ENCODE measurements at places on chromosomes 12 and 14. TPM values are rescaled to one million over a fixed set of nuclear protein-coding genes. Genes with fewer than 3 reads are reported as not detected.

The KLRK1 gene
- not detected for total RNA-seq

The DAO gene
- total RNA-seq = not detected

The RGS6 gene
- total RNA-seq = not detected

The NPFF gene
- not detected for total RNA-seq

The EPS8 gene
- 39.1 TPM for total RNA-seq

The GLT8D2 gene
- 0.28 TPM for total RNA-seq

The HEATR5A gene
- 22.1 TPM for total RNA-seq

The UNG gene
- total RNA-seq = 89.3 TPM

The PPP1R1A gene
- total RNA-seq = 0.21 TPM

The PRKCH gene
- 3.6 TPM for total RNA-seq

The MMP17 gene
- total RNA-seq = 13.2 TPM

The SAMD15 gene
- total RNA-seq = 2.6 TPM

The ENDOU gene
- total RNA-seq = not detected

The STAC3 gene
- 0.53 TPM for total RNA-seq

The KRT72 gene
- not detected for total RNA-seq

The ADAMTS20 gene
- not detected for total RNA-seq

The FITM1 gene
- total RNA-seq = 0.13 TPM

The CEBPE gene
- total RNA-seq = not detected

The TC2N gene
- total RNA-seq = 0.54 TPM

The DYRK4 gene
- 47.0 TPM for total RNA-seq

The PIGH gene
- 18.8 TPM for total RNA-seq

The RFC5 gene
- 41.5 TPM for total RNA-seq

The FOXN3 gene
- total RNA-seq = 6.0 TPM

The CCDC38 gene
- total RNA-seq = 0.06 TPM

The CCDC175 gene
- total RNA-seq = not detected

The FOXA1 gene
- total RNA-seq = 11.5 TPM

The MEG3 gene
- 56.5 TPM for total RNA-seq

The ABCC9 gene
- total RNA-seq = 0.01 TPM

The LRRC10 gene
- not detected for total RNA-seq

The BEGAIN gene
- total RNA-seq = 11.0 TPM

The RNF212B gene
- not detected for total RNA-seq

The SARNP gene
- total RNA-seq = 139 TPM

The ACSM4 gene
- total RNA-seq = not detected

The SYNJ2BP gene
- 10.2 TPM for total RNA-seq

The TTC6 gene
- 0.38 TPM for total RNA-seq

The CAPZA3 gene
- not detected for total RNA-seq

The CFAP54 gene
- total RNA-seq = 1.6 TPM

The FAM186B gene
- 0.08 TPM for total RNA-seq

The PRIMA1 gene
- total RNA-seq = 0.40 TPM

The RFX4 gene
- not detected for total RNA-seq

The ACTN1 gene
- 192 TPM for total RNA-seq

The SERPINA9 gene
- total RNA-seq = not detected

The GRIP1 gene
- total RNA-seq = 0.71 TPM

The TAS2R50 gene
- not detected for total RNA-seq

The HOXC5 gene
- 0.50 TPM for total RNA-seq

The RBMS2 gene
- 10.4 TPM for total RNA-seq

The ACACB gene
- 6.0 TPM for total RNA-seq

The CLEC12A gene
- total RNA-seq = not detected

The SDR9C7 gene
- not detected for total RNA-seq

The KRT79 gene
- not detected for total RNA-seq

The PRR4 gene
- total RNA-seq = 1.5 TPM

The LRFN5 gene
- not detected for total RNA-seq

The SCN8A gene
- total RNA-seq = 2.5 TPM

The EPYC gene
- total RNA-seq = not detected

The AICDA gene
- 0.15 TPM for total RNA-seq

The LRTM2 gene
- not detected for total RNA-seq

The GARIN6 gene
- total RNA-seq = not detected
